ENCODE measurements at places on chromosomes 3 and 15. TPM values are rescaled to one million over a fixed set of nuclear protein-coding genes. Genes with fewer than 3 reads are reported as not detected.

CMC1 gene
- 16.9 TPM for total RNA-seq

DGKG gene
- 101 TPM for total RNA-seq

TRAIP gene
- 3.6 TPM for total RNA-seq

SLC51B gene
- total RNA-seq, result not detected

PDCD7 gene
- 47.7 TPM for total RNA-seq

PGBD4 gene
- 4.1 TPM for total RNA-seq

Data from dorsolateral prefrontal cortex (tissue), 122 donors.